NCI-H82 (cell line): ENCODE measurements at places on chromosomes 7 and 10.

GRCh38 chr7:38312821-38313220 lies 39.4 kb upstream of the TARP start:
- peak; percentile 90 for DNase-seq

DNA sequence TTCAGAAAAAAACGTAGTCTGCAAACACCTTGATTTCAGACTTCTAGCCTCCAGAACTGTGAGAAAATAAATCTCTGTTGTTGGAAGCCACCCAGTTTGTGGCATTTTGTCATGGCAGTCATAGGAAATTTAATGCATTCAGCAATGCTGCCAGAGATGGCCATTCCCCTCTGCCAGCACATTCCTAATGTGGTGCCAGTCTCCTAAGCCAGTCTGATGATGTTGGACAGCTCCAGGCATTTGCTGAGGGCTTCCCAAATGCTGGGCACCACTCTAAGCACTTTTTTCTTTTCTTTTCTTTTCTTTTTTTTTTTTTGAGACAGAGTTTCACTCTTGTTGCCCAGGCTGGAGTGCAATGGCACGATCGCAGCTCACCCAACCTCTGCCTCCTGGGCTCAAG lies 666.7 kb upstream of the C7orf33 start:
- no peak for DNase-seq

DNA sequence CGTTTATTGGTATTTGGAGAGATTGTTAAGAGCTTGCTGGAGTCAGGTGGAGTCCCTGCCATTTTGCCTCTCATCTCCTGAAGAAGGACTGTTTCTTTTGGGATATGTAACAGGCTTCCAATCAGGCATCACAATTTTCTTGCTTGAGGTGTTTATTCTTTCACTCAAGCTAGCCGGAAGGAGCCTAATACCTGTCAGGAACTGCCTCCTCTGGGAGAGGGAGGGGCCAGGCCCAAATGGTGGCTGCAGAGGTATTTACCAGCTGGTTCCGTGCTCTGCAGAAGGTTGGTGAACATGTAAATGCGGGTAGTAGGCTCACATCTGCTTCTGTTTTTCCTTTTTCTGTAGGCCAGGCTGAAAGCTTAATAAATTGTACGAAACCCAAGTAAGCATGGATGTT lies 114.0 kb downstream of the TCF7L2 start:
- DNase-seq, result no peak

DNA sequence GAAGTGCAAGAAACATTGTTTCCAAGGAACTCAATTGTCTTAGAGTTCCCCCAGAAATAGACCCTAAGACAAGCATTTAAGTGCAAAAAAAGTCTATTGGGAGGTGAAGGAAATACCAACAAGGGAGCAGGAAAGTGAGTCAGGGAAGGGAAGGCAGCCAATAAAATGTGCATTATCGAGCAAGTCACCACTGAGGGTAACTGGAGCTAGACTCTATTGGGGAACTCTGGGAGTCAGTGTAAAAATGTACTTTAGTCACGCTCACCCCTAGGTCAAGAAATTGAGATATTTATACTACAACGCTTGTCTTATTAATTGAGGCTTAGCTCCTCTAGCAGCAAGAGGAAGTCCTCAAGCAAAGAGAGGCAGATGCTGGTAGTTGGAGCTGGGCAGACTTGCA lies 137.7 kb downstream of the RTKN2 start:
- DNase-seq, result no peak

DNA sequence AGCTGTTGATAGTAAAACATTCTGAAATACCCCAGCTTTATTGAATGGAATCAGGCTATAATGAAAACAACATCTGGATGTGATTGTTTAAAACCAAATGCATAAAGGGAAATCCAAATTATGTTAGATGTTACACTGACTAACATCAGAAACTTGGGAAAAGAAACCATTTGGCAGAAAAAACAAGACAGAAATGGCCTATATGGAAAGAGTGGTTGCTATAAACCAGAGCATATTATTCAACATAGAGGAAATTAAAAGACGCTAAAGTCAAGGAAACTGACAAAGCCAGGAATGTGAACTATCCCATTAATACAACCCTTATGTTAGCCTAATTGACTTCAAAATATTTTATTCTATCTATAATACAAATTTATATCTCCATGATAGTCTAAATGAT lies 53.0 kb upstream of the CABCOCO1 start:
- DNase-seq, result no peak

DNA sequence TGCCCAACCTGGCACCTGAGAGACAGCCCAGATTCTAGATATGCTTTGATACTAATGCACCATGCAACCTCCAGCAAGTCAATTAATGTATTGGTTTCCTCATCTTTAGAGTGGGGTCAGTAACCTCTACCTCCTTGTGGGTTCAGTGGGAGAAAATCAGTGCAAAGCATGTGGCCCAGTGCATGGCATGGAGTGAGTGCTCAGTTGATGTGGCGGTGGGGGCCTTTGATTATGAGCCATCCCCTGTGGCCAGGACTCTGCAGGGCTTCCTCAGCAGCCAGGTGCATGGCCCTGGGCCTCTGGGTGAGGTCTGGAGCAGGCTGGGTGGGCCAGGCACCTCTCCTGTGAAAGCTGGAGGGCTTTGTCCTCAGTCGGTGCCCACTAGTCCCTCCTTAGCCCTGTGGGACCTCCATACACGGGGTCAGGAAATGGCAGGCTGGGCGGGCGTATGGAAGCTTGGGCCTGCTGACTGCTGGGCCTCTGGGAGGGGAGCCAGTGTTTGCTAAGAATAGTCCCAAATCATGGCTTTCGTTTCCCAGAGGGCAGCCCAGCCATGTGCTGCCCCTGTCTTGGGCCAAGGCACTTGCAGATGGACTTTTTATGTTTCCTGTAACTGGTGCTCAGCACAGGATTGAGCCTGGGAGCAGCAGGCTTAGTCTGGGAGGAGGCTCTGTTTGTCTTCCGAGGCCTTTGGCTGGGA lies 3.4 kb downstream of the PALD1 start:
- no peak for DNase-seq

DNA sequence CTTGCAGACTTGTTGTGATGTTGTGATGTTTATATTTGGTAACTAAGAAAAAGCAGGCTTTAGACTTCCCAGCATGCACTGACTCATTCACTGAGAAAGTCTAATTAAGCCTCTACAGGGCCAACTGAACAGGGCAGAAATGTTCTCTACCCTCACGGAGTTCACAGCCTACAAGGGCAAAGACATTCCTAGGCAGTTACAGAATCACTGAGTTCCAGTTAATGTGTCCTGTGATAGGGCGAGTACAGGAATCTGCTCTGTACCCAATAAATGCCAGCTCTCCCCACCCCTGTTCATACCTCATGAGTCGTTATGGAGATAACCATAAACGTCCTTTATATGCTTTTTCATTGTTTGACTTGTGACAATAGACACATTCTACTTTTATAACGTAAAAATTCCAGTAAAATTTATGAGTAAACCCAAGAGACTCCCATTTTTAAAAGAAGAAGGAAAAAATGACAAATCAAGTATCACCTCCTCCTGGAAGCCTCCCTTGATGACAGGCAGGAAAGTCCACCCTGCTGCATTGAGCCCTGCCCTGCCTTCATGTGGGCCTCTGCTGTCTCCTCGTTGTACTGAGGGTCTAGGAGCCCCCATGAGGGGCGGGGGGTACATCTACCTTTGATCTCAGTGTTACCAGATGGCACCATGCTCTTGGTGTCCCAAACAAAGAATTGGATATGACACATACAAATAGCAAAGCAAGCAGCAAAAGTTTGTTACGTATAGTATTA lies 14.3 kb downstream of the MUC12 start:
- DNase-seq, result no peak

- no peak for DNase-seq
These were observed 332.7 kb downstream of the ADARB2 start for GRCh38 chr10:1404323-1405260.

- DNase-seq, result no peak
These were observed 3.2 kb downstream of the FRMD4A start for GRCh38 chr10:14327527-14327926.

GRCh38 chr7:23369695-23370404 lies 70.7 kb downstream of the MALSU1 start:
- DNase-seq, result no peak

DNA sequence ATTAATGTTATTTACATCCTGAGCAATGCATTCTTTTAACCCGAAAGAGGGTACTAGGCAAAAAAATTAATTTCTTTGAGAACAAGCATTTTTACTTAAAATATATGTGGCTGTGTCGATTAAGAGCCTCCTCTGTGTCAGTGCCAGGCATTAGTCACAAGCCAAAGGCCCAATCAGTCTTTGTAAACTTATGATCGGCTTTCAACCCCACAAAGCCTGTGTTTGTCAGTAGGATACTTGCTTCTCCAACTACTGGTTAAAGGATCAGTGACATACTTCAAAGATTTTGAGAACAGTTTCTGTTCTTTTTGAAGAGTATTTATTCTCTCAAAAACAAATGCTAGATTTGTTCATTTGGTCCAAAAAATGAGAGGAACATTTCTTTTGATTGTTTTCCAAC lies 159.3 kb downstream of the NRCAM start:
- no peak for DNase-seq

GRCh38 chr10:9688711-9689110 lies 1329.0 kb upstream of the CELF2 start:
- DNase-seq, result no peak

- DNase-seq, result no peak
These were observed 4.4 kb downstream of the CD36 start for GRCh38 chr7:80642871-80643270.

DNA sequence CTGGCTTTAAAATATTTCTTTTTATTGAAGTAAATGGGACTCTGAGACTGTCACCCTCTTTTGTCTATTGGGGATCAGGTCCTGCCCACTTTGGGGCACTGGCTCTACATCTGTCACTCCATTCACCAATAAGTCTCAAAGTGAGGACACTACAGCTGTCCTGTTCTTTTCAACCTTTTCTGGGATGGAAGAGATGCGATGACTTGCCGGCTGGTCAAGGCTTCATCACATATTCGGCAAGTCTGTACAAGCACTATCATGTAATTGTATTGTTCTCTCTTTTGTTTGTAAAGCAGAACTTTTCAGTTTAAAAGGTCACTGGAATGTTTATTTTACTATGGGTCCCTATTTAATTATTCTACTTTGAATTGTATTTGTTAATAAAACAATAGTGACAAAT lies 17.7 kb upstream of the SP8 start:
- no peak for DNase-seq

DNA sequence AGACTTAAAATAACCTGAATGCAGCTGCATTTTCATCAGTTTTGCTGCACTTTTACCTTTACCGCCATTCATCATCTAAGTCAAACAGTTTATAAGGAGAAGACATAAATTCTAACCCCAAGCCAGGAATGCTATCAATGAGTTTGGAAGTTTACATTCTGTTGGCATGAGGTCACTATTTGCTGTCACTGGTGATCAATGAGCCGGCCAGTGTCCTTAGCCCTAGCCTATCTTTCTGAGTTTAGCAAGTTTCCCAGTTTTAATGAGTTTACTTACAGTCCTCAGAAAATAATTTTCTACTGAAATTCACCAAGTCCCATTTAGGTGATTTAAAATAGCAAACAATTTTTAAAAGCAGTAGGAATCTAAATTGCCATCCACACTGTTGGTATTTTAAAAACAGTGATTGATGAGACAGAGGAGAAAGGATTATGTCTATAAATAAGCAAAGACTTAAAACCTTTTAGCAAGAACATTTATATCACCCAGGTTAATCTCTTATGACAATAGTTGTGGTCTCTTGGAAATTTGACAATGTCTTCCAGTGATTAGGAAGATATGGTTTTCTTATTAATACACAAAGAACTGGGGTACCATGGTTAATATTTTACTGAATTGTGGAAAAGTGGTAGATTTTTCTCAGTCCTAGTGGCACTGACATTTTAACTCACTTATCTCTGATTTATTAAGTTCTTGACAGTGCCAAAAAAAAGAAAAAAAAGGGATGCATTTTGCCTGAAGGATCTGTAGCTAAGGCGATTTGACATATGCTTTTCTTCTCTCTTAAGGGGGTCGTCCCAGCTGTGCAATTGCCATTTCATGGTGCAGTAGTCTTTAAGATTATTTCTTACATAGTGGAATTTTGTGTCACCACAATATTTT lies 443.4 kb upstream of the ANKRD30A start:
- peak; percentile 47 for DNase-seq

DNA sequence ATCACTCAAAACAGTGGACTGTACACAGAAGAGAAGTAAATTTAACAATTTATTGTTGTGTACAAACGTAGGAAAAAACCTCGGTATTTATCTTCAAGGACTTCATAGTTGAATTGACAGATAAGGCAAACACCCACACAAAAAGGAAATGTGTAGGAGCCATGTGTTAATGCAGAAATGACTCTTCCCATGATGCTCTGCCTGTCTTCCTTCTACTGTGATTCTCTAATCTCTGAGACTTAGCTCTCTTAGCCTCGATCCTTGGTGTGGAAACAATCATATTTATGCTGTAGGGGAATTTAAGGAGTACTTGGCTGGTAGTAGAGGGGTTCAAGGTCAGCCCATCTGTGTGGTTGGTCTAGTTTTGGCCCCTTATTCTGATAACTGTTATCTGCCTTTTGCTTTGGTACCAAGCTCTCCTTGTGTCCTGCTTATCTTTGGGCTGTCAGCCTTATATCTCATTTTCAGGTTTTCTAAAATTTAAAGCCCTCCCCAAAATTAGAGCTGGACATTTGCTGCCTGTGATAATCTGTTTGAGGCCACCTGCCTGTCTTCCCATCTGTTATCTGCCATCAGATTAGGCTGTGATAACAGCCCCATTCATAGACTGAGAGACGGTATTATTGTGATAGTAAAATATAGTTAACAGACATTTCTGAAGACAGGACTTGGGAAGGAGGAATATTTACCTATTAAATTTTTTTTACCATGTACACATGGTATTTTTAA lies 81.7 kb downstream of the GPR85 start:
- peak; percentile 69 for DNase-seq

DNA sequence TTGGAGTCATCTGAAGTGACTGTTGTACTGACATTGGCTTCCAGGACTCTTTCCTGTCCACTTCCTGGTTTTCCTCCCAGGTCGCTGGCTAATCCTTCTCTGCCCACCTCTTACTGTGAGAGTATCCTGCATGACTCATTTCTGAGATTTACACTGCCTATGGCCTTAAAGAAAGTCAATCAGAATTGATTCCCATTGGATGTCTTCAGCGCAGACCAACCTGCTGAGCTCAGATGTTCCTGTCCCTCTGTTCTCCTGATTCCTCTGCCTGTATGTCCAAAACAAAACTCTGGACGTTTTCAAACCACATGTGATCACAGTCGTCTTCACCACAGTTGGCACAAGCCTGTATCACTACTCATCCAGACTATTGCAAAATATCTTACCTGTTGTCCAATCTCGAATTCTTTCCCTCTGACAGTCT lies 262.1 kb downstream of the CREB5 start:
- DNase-seq, result peak; percentile 8

GRCh38 chr7:129644634-129645230 lies 33.2 kb downstream of the NRF1 start:
- DNase-seq, result peak; percentile 60

DNA sequence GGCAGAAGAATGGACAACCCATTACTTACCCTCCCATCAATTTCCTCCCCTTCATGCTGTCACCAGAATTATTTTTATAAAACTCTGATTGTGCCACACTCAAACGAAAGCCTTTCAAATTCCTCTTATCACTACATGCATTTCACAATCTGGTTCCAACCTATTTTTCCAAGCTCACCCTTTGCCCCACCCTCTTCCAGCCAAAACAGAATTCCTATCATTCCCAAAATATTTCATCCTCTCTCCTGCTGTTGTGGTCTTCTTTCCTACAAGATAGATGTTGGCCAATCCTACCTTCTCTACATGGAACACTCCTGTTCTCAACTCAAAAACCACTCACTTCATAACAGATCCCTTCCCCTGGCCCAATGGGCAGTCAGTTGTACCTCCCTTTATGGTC lies 111.5 kb downstream of the ELAPOR2 start:
- no peak for DNase-seq

- no peak for DNase-seq
These were observed 206.0 kb upstream of the MDFIC start for GRCh38 chr7:114715907-114716306.
